Stomach (tissue), 19 donors: ENCODE measurements at places on chromosomes 1 and 21.
A peak's percentile ranks its signal among the peaks of the same experiment; 100 is the strongest.

GRCh38 chr1:193176113-193176512, 10.3 kb downstream of the B3GALT2 start:
- DNase-seq, result no peak

- peak; percentile 63 for DNase-seq
Observed at GRCh38 chr1:54125386-54126070, 27.3 kb downstream of the CDCP2 start.

DNA sequence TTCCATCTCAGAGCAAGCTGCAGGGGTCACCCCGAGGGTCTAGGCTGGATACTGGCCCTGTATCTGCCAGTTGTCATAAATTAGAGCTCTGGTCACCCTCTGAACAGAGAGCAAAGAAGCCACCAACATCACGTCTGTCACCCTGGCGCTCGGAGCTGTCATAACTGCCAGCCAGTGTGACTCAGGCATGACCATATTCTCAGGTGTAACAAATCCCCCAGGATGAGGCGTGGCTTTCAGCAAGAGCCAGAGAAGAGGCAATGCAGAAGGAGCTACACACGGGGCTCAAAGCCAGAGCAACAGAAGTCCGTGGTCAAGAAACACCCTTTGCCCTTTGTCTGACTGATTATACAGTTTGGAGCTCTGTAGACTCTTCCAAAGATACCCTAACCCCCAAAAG, 40.0 kb downstream of the PRAMEF20 start:
- DNase-seq, result no peak

- DNase-seq, result peak; percentile 44
Observed at GRCh38 chr21:32940079-32941014, 85.4 kb upstream of the OLIG2 start.

DNA sequence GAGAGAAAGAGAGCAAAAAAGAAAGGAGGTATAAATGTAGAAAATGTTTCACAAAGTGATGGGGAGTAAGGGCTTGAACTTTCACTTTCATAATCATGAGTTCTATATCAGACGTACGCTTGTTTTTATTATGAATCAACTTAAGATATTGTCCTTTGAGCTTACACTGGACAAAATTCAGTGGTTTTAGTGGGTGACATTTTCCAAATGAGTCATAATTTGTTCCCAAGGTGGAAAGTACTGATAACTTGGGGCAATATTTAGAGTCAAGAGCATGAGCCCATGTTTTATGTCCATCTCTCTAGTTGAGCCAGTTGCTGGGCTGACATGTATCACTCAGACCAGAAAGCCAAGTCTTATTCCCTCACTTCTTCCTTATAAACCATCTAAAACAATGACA, 161.6 kb downstream of the CHRM3 start:
- no peak for DNase-seq

GRCh38 chr1:204615881-204616280, 69.7 kb downstream of the LRRN2 start:
- DNase-seq, result no peak

- DNase-seq, result no peak
Observed at GRCh38 chr1:86429122-86429725, 5.3 kb downstream of the CLCA2 start.

DNA sequence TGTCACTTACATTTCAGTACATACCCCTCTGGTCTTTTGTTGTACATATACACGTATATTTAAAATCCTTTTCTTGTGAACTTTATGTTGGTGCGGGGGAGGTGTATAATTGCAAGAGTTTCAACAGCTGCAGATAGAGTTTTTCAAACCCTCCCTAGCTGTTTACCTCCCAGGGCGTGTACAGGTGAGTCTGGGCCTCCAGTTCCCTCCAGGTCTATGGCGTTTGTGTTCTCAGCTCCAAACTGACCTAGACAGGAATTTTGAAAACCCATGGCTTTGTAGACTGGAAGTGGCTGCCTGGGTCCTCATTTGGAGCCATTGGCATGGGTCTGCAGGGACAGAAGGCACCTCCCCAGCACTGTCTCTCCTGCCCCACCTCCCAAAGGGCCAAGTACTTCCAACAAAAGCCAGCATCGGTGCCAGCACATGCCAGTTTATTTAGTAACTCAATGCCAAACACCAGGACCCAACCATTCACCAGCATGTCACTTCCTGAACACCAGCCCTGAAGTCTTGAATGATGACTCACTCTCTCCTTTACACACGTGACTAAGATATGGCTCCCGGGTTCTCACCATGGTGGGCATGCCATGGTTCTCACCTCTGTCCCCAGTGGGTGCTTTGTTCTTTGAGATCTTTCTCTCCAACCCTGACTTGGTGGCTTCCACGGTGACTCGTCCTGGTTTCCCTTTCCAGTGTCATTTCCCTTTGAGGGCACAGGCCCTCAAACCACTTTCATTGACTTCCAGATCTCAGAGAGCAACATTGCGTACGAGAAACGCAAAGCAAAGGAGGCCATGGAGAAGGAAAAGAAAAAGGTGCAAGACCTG, 57.3 kb upstream of the EFHD2 start:
- DNase-seq, result peak; percentile 77

- DNase-seq, result no peak
Observed at GRCh38 chr1:226717256-226717909, 21.7 kb downstream of the ITPKB start.

- no peak for DNase-seq
Observed at GRCh38 chr1:52460694-52461093, 56.3 kb downstream of the PRPF38A start.

- DNase-seq, result no peak
Observed at GRCh38 chr1:176954242-176954641, 210.3 kb downstream of the ASTN1 start.

DNA sequence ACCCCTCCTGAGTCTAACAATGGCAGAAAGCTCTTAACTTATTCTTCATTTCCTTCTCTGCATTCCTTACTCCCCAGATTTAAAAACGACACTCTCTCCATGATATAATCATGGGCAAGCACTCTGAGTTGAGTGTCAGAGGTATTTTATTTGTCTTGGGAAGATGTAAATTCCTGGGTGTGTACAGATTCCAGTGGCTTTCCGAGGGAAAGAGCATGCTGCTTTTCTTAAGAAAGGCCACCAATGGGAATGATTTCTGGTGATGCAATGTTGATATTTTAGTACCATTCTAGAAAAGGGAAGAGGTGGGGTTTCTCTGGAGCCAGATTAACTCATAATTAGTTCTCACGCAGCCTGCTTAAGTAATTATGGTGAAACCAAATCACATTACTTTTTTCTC, 47.8 kb upstream of the BTG3 start:
- DNase-seq, result no peak

DNA sequence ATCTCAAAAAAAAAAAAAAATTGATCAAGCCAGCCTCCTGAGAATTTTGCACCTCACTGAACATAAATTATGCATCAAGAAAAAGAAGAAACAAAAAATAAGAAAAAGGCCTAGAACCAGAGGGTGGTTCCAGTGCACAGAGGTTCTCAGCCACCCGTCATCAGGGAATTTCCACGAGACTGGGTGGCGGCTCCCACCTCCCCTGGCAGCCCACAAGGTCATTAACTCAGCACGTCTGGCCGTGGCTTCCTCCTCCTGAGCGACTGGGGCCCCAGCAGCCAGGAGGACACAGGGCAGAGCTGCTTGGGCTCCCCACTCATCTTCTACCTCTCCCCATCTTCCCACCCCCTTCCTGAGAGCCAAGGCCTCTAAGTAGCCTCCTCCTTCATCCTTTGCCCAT, 15.7 kb upstream of the TMEM51 start:
- DNase-seq, result peak; percentile 40

GRCh38 chr1:236997361-236997760, 6.9 kb downstream of the MT1HL1 start:
- no peak for DNase-seq

- no peak for DNase-seq
Observed at GRCh38 chr1:185560760-185561159, 173.4 kb upstream of the HMCN1 start.

- no peak for DNase-seq
Observed at GRCh38 chr1:93671099-93671621, 10.5 kb downstream of the BCAR3 start.

DNA sequence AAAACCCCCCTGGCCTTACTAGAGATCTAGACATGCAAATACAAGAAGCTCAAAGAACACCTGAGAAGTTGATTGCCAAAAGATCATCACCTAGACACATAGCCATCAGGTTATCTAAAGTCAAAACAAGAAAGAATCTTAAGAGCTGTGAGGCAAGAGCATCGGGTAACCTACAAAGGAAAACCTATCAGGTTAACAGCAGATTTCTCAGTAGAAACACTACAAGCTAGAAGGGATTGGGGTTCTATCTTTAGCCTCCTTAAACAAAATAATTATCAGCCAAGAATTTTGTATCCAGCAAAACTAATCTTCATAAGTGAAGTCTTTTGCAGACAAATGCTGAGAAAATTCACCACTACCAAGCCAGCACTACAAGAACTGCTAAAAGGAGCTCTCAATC, 12.2 kb upstream of the SPRR2F start:
- no peak for DNase-seq

DNA sequence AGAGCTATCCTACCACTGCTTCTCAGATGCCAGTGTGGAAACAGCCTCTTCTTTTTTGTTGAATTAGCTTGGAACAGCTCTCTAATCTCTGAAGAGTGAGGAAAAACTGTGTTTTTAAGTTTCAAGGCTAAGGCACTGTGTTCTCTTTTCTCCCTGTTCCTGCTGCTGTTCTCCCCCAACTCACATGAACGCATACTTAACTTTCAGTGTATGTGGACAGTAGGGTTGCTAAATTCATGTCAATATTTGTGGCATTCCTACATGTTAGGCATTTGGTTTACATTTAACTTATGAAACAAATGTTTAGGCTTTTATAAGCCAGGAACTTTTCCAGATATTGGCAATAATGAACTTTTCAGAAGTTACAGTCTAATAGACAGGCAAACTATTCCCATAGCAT, 6.8 kb downstream of the BACH1 start:
- DNase-seq, result no peak

DNA sequence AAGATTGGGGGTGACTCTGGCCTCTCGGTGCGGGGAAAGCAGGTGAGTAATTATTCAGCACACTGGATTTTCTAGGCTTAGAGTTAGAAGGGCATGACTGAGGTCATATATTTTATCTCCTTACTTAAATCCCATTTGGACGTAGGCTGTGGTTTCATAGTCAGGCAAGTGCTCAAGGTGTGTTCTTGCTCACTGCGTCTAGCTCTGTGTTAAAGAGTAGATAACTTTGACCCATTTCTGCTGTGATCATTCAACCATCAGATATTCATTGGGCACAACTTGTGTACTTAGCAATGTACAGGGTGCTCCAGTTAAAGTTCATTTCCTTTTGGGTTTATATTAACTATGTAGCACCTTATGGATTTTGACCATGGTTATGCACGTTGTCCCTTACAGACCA, 14.6 kb downstream of the PFKFB2 start:
- DNase-seq, result no peak

DNA sequence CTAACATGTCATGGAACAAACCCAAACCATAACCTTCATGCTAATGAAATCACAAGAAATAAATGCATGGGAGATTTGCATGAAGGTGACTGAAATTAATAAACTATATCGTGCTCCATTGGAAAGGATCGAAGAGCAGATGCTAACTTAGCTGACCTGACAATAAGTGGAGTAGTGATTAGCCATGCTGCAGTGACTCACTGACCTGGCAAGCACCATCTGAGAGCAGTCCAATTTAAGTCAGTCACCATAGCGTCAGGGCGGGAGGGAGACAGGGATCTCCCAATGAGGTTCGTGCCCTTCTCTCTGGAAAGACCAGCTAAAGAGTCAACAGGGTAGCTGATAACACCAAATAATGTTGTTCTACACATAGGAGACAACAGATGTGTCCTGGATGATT, 21.5 kb downstream of the OLIG2 start:
- no peak for DNase-seq

DNA sequence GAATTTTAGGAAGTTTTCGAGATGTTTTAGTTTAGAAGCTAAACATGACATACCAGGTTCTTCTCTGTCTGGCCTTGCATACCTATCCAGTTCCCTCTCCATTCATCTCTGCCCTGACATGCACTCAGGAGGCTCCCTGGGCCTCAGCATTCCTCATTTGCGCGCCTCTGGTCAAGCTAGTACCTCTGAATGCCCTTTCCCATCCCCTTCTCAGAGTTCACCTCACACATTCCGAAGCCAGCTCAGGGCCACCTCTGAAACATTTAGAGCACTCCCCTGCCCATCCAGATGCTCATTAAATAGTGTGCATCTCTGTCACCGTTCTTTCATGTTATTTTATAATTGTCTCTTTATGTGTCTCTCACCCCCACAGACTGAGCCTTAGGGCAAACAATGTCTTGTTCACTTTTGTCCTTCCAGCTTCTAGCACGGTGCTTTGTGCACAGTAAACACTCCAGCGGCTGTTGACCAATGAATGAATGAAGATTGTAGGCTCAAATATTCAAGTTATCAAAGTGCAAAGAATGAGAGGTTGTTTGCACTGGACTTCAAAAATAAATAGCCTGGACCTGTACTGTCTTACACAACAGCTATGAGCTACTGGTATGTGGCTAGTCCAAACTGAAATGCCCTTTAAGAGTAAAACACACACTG, 1.2 kb upstream of the DHCR24 start:
- peak; percentile 53 for DNase-seq

GRCh38 chr1:19393046-19393445, 80.9 kb downstream of the SLC66A1 start:
- no peak for DNase-seq

GRCh38 chr1:201213106-201213770, 22.6 kb downstream of the IGFN1 start:
- no peak for DNase-seq

- no peak for DNase-seq
Observed at GRCh38 chr21:43749651-43750262, 26.4 kb downstream of the CSTB start.

DNA sequence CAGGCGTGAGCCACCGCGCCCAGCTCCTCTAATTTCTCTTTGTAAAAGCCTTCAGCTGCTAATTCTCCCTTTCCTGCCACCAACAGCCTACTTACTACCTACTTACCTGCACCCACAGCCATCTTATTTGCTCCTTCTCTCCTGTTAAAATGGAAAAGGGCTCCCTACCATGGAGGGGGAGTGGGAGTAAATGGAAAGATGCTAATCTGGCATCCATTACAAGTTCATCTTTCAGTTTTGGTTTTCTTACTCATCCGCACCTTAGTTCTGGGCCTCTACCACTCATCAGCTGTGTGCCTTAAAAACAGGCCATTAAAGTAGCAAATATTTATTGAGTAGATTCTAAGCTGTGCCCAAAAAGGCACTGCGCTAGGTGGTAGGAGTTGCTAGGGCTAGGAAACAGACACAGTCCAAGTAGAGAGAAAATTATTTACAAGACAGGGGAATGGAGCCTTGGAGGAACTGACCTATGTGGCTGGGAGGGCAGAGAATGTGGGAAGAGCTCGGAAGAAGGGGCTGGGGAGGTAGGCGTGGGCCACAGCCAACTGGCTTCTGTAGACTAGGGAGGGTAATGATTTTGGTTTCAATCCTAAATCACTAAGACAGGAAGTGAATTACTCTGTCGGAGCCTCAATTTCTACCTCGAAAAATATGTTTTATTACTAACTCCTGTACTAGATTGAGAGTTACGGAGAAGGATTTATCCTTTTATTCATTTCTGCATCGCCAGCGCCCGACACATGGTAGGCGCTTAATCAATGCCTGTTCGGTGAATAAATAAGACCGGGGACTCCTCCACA, 685 bp upstream of the DDI2 start:
- DNase-seq, result peak; percentile 65
